HEK293T (cell line): ENCODE measurements at places on chromosomes 13 and 19.

DNA sequence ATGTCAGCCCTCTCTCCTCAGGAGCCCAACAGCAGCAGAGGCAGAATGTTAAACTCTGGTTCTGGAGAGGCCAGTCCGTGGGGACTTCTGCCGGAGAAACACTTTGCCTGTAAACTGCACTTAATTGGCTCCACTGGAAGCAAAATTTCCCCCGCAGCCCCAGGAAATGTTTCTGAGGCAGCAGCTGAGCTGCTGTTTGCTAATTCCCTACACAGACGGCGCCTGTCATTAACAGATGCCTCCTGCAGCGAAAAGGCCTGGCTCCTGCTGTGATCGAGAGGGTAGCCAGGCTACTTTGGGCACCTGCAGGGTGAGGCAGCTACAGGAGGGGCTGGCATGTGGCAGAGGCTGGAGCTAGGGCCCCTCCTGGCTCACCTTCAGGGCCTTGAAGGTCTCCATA is 5.2 kb upstream of the TM6SF2 start:
- no peak for DNase-seq

DNA sequence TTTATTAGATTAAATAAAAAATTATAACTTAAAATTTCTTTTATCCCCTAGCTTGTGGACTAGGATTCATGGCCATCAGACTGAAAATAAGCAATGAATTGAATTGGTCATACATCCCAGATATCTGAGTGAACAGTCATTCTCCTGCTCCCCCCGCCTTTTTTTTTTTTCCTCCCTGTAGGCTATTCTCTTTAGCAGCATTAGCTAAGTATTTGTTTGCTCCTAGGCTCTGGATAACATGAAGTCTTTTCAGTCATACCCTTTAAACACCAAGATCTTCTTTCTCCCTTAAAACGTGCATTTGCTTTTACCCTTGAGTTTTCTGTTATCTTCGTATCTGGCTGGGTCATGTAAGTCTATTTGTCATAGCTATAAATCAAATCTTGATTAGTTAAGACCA is 866.7 kb upstream of the SPRY2 start:
- DNase-seq: no peak

- DNase-seq: no peak
These were observed 923.5 kb downstream of the UQCRFS1 start for GRCh38 chr19:28289295-28290063.

DNA sequence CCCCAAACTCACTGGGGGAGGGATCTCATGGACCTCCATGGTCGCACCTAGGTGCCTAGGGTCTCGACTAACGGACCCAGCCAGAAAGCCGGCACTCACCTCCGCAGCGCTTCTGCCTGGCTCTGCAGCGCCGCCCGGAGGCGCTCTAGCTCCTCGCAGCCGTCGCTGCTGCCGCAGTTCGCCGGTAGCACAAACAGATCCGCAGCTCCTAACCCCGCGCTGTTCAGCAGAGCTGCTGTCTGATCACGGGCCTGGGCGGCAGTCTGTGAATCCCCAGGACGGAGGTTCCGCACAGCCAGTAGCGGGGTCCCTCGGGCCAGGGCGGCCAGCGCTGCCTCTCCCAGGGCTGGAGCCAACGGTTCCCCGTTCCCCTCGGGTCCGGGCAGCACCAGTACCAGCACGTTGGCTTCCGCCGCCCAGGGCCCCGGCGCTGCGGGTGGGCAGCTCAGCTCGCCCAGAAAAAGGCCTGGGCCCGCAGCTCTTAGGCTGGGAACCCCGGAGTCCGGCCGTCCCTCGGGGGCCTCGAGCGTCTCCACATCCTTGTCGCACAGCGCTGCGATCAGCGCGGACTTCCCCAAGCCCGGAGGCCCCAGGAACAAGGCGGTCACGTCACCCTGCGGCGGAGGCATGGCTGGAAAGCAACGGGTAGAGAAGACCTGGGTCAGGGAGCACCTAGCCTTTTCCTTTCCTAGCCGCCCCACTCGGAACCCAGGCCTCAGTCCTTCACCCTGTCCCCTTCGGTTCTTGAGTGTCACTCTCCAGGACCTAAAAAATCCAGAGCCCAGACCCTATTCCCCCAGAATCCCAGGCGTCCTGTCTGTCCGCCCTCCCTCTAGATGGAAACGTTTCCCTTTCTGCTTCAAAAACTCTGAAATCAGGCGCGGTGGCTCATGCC is 977 bp downstream of the IRGQ start:
- peak; percentile 75 for DNase-seq

GRCh38 chr19:1483131-1483978 is 4.3 kb upstream of the C19orf25 start:
- DNase-seq: no peak

GRCh38 chr19:48964205-48965039 is 687 bp upstream of the FTL start:
- DNase-seq: no peak

GRCh38 chr19:30784850-30785457 is 412.8 kb downstream of the ZNF536 start:
- peak; percentile 72 for DNase-seq

GRCh38 chr19:44587963-44588770 is 25.2 kb upstream of the IGSF23 start:
- DNase-seq: no peak
